ENCODE measurements at places on chromosomes 12 and 14.

DNA sequence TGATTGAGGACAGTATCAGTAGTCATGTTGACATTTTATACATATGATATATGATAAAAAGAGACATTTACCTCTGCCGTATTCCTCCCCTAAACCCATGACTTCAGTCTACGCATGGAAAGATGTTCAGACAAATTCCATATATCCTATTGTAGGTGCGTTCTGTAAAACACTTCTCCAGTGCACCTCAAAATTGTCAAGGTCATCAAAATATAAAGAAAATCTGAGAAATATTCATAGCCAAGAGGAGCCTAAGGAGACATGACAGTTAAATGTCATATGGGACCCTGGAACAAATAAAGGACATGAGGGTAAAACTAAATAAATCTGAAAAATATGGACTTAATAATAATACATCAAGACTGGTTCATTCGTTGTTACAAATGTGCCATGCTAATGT lies 71.5 kb downstream of the CCER1 start:
- no peak for DNase-seq

DNA sequence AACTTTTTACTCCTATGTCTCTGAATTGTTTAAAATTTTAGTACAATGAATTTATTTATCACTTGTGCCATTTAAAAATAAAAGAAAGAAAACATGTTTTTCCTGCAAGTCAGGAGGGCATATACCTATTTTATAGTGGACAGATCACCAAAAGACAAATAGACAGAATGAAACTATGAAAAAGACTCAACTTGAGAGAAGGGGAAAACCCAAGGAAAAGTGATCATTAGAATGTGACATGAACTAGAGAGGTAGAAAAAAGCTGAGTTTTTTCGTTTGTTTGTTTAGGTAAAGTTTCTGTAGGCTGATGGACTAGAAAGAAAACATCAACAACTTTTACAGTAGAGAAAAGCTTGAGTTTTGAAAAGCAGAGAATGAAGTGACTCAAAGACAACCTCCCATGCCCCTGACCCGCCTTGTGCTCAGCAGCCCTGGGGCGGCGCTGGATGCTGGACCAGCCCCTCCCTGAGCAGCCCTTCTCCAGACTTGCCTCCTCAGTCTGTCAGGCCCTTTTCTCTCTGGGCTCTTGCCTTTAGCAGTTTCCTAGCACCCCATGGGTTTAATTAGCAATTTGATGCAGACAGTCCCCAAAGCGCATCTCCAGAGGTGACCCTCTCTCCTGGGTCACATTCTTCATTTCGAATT lies 95.1 kb upstream of the ARID2 start:
- no peak for DNase-seq

- peak; percentile 70 for DNase-seq
Measured at GRCh38 chr12:57840726-57841125, 5.8 kb downstream of the CTDSP2 start.

DNA sequence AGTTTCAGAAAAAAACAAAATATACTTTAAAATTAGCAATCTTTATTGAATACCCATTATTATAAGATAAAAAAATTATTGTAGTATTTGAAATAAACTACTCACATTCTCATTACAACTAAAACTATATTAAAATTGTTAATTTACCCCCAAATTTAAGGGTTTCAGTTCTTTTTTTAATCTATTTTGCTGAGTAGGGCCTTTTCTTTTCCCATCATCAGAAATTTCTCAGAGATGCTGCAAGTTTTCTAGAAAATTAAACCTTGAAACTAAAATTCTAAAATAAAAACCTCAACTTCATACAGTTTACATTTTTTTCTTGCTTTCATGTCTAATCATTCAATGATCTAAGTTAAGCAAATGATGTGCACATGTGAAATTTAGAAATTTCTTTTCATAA lies 10.1 kb downstream of the ARMH4 start:
- DNase-seq: no peak

- DNase-seq: no peak
Measured at GRCh38 chr12:27177706-27178105, 66.4 kb upstream of the STK38L start.

DNA sequence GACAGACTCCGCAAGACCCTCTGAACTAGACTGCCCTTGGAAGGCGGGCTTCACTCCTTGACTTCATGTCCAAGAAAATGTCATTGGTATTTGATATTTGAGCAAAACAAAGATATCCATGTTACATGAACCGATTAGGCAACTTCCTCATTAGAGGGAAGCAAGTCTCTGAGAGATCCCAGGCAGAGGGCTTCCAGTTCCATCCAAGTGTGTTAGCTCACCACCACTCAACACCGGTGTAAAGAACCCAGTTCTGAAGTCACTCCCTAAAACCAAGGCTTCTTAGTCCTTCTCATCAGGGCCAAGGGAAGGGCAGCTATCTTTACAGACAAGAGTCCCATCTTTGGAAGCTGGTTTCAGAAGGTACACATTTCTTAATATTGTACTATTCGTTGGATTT lies 87.2 kb upstream of the CDKN3 start:
- no peak for DNase-seq

DNA sequence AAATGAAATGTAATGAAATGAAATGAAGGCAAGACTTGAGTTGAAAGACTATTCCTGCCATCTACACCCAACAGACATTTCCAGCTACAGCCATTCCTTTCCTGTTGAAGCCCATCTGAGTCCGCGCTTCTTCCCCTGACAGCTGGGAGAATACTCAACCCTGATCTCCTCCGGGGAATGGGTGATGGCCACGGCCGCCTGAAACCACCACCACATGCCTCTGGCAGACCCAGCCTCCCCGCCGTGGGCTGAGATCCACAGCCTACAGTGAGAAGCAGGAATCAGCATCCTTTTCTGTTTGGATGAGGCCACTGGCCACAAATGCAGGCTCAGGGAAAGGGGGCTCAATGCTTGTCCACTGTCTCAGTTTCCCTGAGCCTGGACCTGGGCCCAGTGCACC lies 130.3 kb downstream of the NCOR2 start:
- no peak for DNase-seq

- DNase-seq: no peak
Measured at GRCh38 chr12:96014943-96015599, 18.9 kb upstream of the HAL start.

DNA sequence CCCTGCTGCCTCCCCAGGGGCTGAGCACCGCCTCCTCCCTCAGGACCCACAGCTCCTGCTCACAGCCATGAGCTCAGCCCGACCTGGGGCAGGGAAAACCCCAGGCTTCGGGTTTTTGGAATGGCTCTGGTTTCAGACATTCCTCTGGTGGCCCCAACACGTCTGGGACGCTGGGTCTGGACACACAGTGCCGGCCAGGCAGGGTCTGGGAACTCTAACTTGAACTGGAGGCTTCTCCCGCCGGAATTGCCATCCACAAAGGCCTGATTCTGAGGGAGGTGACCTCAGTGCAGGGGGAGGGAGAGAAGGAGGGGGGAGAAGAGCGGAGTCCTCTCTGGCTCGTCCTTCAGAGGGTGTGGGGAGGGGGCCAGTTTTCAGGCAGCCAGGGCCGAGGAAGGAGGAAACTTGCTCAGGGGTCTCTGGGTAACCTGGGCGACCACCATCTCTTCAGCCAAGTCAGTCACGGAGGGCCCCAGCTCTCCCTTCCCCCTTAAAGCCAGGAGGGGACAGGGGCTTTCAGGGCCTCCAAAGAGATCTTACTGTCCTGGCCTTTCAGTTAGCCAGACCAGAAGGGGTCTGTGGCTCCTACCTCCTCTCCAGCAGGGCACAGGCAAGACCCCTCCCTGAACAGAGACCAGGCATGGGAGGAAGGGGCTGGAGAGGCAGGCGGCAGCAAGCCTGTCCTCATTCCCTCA lies 19.4 kb downstream of the NCKAP5L start:
- DNase-seq: no peak

GRCh38 chr12:49487605-49488004 lies 51.2 kb upstream of the KCNH3 start:
- DNase-seq: no peak

GRCh38 chr12:1418144-1418543 lies 176.2 kb downstream of the FBXL14 start:
- DNase-seq: no peak

DNA sequence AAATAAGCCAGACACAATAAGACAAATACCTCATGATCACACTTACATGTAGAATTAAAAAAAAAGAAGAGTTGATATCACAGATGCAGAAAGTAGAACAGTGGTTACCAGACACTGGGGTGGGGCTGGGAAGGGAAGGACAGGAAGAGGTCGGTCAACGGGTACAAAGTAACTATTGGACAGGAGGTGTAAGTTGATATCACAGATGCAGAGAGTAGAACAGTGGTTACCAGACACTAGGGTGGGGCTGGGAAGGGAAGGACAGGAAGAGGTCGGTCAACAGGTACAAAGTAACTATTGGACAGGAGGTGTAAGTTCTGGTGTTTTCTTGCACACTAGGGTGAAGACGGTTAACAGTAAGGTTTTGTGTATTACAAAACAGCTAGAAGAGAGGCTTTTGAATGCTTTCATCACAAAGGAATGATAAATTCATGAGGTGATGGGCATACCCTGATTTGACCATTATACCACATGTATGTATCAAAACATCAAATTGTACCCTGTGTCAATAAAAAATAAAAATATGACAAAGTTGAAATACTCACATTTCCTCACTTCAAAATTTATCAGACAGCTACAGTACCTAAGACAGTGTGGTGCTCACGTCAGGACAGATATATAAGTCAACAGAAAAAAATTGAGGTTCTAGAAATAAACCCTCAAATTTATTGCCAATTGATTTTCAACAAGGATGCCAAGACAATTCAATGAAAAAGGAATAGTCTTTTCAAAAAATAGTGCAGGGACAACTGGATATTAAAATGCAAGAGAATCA lies 32.8 kb downstream of the GALC start:
- no peak for DNase-seq

GRCh38 chr14:52835122-52835903 lies 43.9 kb upstream of the GNPNAT1 start:
- DNase-seq: peak; percentile 26
